SW 1271 (cell line): ENCODE measurements at places on chromosomes 1 and 21.
A peak's percentile ranks its signal among the peaks of the same experiment; 100 is the strongest.

DNA sequence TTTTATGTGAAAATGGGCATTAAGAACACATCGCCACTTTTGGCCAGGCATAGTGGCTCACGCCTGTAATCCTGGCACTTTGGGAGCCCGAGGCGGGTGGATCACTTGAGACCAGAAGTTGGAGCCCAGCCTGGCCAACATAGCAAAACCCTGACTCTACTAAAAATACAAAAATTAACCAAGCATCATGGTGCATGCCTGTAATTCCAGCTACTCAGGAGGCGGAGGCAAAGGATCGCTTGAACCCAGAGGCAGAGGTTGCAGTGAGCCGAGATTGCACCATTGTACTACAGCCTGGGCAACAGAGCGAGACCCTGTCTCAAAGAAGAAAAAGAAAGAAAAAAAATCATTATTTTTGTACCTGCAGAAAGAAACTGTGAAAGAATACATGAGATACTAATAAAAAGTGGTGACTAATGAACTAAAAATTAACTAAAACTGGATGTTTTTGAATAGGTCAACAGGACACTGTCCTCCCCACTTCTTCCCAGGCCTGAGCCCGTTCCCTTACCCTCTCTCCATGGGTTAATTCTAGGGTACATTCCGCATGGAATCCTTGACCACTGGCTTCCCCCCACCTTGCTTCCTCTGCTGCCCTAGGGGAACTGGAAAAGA, 8.3 kb upstream of the TINAGL1 start:
- no peak for DNase-seq

GRCh38 chr1:6385488-6386191, 7.9 kb downstream of the ACOT7 start:
- peak; percentile 87 for DNase-seq

GRCh38 chr1:15703562-15703961, 19.4 kb downstream of the PLEKHM2 start:
- no peak for DNase-seq

DNA sequence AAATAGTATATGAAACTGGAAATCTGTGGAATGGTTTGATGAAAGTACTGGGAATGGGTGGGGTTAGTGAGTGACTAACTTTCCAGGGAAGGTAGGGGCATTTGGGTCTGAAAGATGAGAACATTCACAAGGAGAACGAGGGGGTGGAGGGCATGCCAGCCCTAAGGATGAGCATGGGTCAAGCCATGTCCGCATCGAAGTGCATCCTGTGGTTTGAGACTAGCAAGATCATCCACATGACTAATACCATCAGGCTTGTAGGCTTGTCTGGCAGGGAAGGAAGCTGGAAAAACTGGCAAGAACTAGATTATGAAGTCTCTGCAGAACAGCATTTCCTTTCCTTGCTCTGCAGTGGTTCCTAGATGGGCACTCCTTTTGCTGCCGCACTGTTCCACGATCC, 70.4 kb upstream of the UBE2U start:
- DNase-seq: peak; percentile 55

DNA sequence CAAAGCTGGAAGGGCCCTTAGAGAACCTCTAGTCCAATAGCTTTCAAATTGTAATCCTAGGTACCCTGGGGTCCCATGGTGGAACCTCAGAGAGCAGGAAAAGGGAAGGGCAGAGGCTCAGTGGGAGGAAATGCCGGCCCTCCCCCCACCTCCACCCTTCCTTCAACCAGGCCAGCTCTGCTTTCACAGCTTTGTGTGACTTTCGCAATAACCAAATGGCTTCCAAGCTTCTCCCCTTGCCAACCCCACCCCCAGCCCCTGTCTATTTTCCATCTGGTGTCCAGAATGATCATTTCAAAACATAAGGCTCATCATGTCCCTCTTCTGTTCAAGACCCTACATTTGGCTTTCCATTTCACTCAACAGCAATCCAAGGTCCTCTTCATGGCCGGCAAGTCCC, 74.4 kb downstream of the CD58 start:
- DNase-seq: no peak

- DNase-seq: no peak
These were observed 11.8 kb upstream of the IRF2BP2 start for GRCh38 chr1:234621657-234622335.

DNA sequence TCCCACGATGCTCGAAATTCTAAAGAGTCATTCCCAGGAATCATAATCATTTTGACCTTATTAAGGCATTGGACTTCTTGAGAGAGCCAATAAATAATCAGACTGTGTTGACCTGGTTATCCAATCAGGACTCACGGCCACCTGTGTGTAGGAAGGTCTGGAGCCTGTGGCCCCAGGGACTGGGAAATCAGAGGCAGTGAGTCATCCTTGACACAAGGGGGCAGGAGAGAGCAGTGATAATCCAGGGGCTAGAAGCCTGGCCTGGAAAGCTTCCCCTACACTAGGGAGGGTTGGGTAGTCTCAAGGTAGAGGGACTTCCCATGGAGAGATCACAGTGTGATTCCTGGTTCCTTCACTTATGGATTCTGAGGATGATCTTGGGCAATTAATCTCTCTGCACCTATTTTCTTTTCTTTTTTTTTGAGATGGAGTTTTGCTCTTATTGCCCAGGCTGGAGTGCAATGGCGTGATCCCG, 4.7 kb downstream of the MR1 start:
- DNase-seq: no peak

- DNase-seq: no peak
These were observed 428.9 kb upstream of the C1orf87 start for GRCh38 chr1:60502506-60502905.

DNA sequence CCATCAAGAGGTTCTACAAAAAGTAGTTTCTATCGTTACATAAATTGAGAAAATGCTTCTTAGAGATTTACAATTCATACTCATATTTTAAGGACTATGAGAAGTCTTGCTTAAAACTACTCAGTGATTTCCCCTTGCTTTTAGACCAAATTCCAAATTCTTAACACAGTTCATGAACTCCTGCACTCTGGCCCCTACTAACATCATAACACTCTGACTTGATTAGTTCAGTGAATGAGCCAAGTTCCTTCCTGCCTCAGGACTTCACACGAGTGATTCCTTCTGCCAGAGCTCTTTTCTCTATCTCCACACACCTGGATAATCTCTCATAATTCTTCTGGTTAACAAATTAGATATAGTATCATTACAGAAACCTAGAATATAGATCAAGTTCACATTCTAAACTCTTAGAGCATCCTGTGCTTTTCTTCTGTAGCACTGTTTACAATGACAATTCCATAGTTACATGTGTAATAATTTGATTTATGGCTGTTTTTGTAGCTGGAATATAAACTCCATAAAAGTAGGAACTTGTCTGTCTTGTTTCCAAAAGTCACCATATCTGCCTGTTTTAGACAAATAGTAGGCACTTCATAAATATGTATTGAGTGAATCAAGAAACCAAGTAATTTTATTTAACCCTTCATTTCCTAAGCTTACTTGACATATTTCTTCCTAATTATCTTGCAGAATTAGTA, 59.9 kb downstream of the NUF2 start:
- no peak for DNase-seq

DNA sequence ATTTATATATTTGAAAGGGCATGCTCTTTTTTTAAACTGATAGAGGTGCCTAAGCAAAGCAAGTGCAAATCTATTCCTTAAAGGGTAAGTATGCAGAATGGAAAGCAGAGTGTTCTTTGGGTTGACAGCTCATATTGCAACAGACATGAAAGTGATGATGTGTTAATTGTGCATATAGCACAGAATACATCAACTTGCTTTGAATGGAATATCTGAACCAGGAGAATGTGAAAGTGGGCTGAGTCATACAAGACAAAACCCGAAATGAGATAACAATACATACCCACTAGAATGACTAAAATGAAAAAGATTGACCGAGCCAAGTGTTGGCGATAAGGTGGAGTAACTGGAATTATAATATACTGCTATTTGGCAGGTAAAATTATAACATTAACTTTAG, 4.3 kb downstream of the CR1 start:
- DNase-seq: no peak

- DNase-seq: no peak
These were observed 35.7 kb upstream of the EPS8L3 start for GRCh38 chr1:109799445-109799844.

- no peak for DNase-seq
These were observed 99.7 kb downstream of the UBR4 start for GRCh38 chr1:19110257-19110927.

GRCh38 chr1:234971586-234972297, 156.9 kb downstream of the TOMM20 start:
- no peak for DNase-seq

GRCh38 chr1:160834945-160835565, 27.6 kb downstream of the CD244 start:
- no peak for DNase-seq
